ENCODE measurements at places on chromosomes 1 and 21.

DNA sequence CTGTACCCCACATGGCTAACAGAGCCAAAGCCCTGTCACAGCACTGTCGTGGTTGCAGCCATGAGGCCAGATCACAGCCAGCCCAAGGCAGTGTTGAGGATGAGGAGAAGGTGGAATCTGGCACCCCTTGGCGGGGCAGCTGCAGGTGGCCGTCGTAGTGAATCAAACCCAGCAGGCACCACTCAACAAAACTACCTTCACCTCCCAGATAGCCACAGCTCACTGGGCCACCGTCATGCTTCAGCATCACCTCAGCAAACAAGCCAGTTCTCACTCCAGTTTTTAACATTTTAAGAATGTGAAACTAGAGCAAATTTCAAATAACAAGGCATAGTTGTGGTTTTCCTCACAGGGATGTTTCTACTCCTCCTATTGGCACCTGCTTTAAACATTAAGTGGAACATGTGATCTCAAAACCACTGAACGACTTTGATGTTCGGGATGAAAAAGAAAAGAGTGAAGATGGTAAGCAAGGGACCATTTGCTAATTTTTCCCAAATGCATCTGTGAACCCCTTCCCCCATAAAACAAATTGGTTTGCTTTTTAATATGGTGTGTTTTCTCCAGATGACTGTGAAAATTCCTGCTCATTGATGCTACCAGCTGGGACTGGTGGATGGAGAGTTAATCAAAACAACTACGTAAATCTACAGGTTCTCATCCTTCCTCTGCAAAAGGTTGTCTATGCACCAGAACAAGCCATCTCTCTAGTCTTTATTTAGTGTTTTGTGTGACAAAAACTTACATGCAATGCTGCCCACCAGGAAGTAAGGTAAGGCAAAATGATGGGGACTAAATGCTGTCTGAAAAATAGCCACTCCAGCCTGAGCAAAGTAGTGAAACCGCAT lies 45.5 kb downstream of the TOR1AIP2 start:
- DNase-seq, result no peak

DNA sequence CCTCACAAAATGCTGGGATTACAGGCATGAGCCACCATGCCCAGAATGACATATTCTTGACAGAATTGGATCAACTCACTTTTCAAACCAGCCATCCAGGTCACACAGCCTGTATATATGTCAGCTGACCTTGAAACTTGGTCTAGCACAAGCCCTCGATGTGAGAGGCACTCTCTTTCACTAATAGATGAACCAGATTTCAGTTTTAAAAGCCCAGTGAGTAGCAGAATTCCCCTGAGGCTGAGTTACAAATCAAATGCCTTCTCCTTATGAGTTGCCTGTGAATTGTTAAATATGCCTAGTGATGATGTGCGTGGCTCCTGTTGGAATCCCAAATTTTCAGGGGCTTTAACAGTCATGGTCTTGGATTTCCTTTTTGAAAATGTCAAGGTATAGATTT lies 88.7 kb downstream of the CD247 start:
- DNase-seq, result no peak

GRCh38 chr1:27153927-27154358 lies 982 bp downstream of the SLC9A1 start:
- DNase-seq, result no peak

GRCh38 chr1:56758135-56758534 lies 61.1 kb downstream of the FYB2 start:
- DNase-seq, result peak; percentile 25

- DNase-seq, result no peak
Measured at GRCh38 chr1:78281580-78281979, 209.2 kb upstream of the PTGFR start.

- no peak for DNase-seq
Measured at GRCh38 chr1:167168424-167168823, 52.3 kb upstream of the POU2F1 start.

DNA sequence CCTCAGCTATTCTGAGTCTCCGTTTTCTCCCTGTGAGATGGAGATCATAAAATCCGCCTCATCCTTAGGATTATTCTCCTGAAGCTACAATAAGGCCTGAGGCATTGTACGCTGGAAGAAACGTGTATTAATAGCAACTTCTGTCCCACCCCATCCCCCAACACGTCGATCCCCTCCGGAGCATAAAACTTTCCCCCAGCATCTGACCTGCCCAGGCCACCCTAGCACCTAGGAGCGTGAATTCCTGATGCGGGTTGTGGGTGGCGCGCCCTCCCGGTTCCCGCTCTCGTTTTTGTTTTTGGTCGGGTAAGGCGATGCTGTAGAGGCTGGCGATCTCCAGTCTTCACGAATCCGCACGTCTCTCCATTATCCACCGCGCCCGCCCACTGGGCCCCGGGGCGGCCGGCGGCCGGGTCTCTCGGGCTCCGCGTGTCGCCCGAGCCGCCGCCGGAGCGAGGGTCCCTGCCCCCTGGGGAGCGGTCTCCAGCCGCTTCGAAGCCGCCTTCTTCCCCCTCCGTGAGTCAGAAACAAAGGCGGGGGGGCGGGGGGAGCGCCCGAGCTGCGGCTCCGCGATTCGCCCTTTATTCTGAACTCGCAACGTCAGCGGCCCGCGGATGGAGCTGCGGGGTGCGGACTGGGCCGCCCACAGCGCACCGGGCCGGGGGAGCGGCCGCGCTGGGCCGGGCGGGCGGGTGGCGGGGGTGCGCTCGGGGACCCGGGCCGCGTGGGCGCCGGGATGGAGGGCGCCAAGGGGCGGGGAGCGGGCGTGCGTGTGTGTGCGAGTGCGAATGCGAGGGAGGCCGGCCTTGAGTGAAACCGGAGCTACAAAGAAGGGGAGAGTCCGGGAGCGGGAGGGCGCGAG lies at the start of gene PLEKHO1:
TSS of gene PLEKHO1 (plus strand) at position 646 of the 862 bp plus-strand sequence. CDS start 342 bp downstream, outside the sequence.
- DNase-seq, result peak; percentile 87

GRCh38 chr1:154495496-154496273 lies 6.3 kb upstream of the TDRD10 start:
- DNase-seq, result no peak

DNA sequence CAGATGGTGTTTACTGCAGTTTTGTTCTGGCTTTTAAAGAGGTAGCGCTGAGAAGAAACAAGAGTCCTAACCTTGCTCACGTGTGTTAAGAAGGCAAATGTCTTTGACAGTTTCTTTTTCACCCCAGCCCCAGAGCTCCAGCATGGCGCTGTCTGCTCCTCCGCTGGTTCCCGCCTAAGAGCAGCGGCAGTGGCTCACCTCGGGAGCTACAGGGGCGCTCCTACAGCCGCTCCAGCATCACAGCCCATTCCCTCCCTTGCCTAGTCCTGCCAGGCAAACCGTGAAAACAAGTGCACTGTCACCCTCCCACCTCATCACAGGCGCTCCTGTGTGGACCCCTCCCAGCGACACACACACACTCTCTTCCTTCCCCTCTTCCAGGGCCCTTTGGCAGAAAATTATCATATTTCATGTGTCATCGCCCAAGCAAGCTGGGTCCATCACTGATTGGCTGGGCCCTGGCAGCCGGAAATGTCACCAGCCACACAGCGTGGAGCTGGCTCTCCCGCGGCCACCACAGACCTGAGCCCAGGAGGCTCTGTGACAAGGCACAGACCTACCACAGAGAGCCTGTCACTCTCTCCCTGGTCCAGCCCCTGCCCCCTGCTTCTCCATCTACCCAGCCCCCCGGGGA lies 1.2 kb upstream of the HIVEP3 start:
- DNase-seq, result peak; percentile 94

DNA sequence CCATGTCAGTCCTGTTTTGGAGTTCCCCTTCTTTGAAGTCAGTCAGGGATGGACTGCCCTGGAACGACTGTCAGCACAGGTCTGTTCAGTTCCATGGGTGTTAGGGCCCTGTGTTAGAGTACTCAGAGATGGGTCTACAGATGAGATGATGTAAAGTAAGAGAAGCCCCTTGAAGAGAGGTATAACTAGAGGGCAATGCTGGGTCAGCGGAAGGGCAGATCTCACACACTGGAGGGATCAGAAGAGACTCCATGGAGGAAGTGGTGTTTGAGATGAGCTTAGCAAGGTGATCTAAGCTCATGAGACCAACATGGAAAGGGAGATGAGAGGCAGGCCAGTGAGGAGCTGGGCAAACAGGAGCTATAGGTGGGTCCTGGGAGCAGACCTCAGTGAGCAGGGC lies 7.6 kb downstream of the PPFIA4 start:
- no peak for DNase-seq

GRCh38 chr1:108512239-108513043 lies 47.5 kb upstream of the EEIG2 start:
- no peak for DNase-seq

- no peak for DNase-seq
Measured at GRCh38 chr1:209567698-209568175, 15.8 kb upstream of the CAMK1G start.

DNA sequence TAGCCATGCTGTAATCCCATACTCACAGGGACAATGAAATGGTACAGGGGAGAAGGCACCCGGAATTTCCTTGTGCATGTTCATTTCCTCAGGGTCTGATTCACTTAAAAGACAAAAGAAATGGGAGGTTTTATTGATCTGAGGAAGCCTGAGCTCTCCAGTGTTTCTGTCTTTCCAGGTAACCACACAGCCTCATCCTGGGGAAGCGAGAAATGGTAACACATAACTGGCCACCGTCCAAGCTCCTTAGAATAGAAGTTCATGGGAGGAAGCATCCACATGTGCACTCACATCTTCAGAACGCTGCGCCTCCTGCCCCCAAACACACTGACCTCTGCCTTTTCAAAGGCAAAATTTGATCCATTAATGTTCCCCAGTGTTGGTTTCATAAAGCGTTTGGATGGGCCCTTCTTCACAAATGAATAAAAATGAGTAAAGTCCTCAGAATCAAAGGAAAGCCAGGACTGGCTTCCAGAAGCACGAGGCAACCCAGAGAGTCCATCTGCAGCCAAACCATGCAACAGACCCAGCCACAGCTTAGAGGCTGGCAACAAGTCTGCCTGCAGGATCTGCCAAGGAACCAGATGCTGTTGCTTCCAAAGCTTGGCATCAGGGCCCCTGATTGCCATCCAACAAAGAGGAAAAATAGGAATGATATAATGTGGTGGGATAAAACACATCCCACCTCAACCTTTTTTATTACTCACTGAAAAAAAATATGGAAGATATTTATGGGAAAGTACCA lies 120.3 kb downstream of the ZBTB18 start:
- no peak for DNase-seq

GRCh38 chr1:212484701-212485570 lies 52.2 kb downstream of the NENF start:
- DNase-seq, result no peak

GRCh38 chr1:214341932-214342331 lies 61.0 kb downstream of the SMYD2 start:
- no peak for DNase-seq

- DNase-seq, result no peak
Measured at GRCh38 chr1:247243524-247244137, 12.2 kb upstream of the VN1R5 start.

- no peak for DNase-seq
Measured at GRCh38 chr1:92951141-92951582, 10.1 kb downstream of the DIPK1A start.

GRCh38 chr1:186950547-186950946 lies 121.8 kb downstream of the PLA2G4A start:
- DNase-seq, result no peak

DNA sequence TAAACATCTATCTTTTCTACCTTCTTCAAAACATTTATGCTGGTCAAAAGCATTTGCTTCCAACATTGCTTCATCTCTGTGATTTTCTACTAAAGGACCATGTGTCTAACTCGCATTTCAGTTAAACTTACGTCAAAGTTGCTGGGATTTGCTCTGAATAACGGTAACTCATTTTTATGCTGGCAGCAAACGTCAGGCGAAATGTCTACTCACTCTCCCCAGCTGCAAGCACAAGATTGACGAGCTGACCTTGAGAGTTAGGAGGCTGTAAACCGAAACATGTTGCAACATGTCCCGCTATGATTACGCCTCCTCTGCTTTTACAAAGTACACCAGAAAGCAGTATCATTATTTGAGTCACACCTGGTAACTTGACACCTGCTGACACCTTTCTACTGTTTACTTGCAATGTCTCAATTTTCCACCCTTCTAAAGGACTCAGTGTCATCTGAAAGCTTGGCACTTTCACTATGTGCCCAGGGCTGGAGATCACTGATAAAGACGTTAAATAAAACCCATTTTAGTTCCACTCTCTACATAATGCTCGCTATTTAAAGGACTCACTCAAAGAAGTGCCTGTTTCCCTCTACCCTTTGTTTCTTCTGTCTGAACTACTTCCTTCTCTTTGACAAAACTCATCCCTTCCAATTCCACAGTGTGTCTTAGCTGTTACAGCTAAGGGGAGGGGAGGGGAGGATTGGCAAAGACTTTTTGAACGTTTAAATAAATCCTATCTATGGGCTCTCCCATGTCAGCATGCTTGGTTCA lies 111.9 kb downstream of the PTPN14 start:
- peak; percentile 92 for DNase-seq

GRCh38 chr1:6260433-6260934 lies 414 bp downstream of the GPR153 start:
- DNase-seq, result no peak

DNA sequence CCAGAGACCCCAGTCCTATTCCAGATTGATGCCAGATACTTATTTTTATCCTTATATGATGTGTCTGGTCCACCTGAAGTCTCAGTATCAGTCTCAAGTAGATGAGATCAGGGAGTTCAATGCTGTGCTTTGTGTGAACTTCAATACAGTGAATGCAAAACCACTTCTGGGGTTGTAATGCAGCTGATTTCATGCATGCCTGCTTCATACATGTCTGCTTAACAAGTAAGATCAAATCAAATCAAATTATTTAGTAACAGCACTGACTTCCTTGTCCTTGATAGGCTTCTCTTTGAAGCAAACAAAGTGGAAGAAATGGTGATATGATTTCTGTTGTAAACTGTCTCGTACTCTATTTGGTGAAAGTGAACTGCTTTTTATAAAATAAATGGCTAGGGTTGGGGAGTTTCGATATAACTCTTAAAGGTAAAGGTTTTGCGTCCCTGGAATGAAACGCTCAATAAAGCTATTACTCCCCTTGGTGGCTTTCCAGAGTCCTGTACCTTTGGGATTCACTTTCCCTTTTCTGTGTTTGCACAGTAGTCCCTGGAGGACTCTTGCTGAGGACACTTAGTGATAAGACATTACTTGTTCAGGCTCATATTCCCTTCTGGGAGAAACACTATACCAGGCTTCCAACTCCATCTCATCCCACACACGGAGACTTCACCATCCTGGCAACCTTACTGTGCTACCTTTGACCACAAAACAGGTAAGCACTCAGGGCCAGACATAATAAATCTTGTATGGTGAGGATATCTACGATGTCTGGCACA lies 59.3 kb downstream of the FH start:
- no peak for DNase-seq

- DNase-seq, result peak; percentile 46
Measured at GRCh38 chr1:228236744-228237143, 28.9 kb downstream of the OBSCN start.
